Right ventricle myocardium inferior (tissue), 1 donor: ENCODE measurements at places on chromosomes 12 and 14. TPM values are rescaled to one million over a fixed set of nuclear protein-coding genes. Genes with fewer than 3 reads are reported as not detected.

OASL gene
- 0.08 TPM for total RNA-seq

GRCh38 chr12:6206327-6206726 is 6.1 kb downstream of the CD9 start:
- DNase-seq = no peak

DNA sequence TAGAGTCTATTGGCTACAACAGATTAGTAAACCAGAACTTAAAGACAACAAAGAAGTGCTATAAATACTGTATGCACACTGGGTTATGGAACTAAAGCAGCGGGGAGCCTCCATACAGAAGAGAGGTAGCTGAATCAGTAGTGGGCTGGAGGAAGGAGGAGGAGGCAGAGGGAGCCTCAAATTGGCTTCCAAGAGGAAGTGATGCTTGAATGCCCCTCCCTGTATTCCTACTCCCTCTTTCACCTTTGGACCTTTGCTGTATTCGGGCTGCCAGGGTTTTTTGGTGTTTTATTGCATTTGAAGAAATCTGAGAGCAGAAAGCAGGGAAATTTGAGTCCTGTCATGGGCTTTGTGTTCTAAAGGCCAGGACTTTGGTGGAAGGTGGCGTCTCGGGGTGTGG is 104.0 kb upstream of the PTPRB start:
- no peak for DNase-seq

BMAL2 gene
- 1.2 TPM for total RNA-seq

GRCh38 chr14:97462081-97462480 is 664.9 kb downstream of the VRK1 start:
- DNase-seq = no peak

DNA sequence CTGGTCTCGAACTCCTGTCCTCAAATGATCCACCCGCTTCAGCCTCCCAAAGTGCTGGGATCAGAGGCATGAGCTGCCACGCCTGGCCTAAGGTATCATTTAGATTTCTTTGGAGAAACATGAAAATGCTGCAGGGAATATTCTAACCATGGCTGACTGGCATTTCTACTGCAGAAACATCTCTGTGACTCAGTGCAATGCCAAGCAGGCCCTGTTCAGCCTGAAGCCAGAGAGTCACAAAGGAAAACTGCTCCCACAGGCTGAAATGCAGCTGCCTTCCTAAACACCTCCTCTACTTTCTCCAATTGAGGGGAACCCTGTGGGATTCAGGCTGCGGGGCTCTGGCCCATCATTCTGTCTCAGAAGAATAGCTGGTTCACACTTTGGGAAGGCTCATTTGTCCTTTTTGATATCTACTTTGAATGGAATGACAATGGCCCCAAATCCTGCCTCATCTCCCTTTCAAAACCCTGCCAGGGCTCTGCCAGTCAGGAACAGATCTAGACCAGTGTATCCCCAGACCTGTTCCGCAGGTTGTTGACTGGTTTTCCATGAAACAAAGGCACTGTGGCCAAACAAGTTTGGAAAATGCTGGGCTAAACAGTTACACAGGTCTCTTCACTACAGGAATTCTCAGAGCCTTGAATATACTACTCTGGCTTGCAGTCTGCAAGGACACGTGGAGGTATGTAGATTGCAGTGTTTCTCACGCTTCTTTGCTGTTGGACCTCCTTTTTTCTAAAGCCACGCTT is 7.8 kb downstream of the C12orf43 start:
- DNase-seq = no peak

DNA sequence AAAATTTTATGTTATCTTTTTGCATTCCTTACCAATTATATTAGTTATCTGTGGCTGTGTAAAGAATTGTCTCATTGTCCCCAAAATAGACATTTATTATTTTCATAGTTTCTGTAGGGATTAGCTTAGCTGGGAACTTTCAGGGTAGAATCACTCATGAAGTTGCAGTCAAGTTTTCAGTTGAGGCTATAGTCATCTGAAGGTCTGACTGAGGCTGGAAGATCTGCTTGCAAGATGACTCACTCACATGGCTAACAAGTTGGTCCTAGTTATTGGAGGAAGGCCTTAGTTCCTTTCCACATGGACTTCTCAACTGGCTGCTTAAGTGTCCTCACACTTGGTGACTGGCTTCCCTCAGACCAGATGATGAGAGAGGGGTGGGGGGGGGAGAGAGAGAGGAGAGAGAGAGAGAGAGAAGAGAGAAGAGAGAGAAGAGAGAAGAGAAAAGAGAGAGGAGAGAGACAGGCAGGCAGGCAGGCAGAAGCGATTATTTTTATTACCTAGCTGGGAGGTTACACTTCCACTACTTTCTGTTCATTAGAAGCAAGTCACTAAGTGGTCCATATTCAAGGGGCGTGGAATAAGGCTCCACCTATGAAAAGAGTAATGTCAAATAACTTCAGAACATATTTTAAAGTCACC is 6.4 kb downstream of the AP5M1 start:
- DNase-seq = no peak

DNA sequence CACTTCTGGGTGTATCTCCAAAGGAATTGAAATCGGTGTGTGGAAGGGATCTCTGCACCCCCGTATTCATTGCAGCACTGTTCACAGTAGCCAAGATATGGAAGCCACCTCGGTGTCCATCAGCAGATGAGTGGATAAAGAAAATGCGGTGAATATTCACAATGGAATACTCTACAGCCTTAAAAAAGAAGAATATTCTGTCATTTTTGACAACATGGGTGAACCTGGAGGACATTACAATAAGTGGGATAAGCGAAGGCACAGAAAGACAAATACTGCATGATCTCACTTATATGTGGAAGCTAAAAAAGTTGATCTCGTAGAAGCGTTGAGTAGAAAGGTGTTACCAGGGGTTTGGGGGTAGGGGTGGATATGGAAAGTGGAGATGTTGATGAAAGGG is 111.9 kb downstream of the BEGAIN start:
- DNase-seq = no peak

FOXM1 gene
- 1.2 TPM for total RNA-seq

KRT85 gene
- total RNA-seq = not detected

DNA sequence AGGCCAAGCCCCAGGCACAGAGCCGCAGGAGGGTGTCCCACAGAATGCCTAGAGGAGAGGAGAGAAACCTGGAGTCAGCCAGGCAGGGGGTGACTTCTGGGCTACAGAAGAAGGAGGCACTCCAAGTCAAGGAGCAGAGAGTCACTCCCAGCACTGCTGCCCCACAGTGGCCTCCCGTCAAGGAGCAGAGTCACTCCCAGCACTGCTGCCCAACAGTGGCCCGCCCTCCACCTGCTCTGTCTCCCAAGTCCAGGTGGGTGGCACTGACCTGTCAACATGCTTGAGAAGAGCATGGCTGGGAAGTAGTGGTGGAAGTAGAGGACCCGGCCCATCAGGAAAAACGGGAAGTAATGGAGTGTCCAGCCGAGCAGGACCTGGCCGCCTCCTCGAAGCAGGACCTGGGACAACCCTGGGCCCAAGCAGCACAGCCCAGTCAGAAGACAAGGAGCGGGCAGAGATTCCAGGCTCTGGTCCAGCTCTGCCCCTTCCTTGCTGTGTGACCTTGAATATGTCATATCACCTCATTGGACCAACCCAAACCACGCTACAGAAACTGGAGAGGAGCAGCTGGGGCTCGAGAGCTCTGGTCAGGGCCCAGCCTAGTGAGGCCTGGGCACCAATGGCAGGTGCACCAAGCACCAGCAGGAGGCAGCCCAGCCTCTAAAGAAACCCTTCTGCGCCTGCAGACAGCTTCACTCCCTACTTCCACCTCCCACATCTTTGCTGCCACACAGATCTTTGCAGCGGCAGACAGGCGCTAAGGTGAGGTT is 7.6 kb upstream of the NGB start:
- DNase-seq = no peak

OR6C2 gene
- not detected for total RNA-seq

FUT8 gene
- 15.7 TPM for total RNA-seq

GRCh38 chr12:123989168-123989567 is 16.2 kb downstream of the ZNF664 start:
- DNase-seq = no peak

DNA sequence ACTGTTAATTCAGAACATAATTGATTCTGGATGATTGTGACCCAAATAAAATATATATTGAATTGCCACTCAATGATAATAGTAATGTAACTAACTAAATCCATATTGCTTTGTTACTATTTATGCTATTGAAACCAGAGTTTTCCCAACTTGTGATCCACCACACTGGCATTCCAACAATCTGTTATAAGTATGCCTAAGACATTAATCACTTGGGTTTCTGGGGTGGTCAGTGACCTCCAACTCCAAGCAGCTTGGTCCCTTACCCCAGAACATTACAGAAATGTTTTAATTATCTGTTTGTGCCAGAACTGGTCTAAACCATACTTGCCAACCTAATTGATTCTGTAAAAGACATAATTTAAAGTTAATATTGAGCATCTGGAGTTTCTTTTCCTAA is 14.6 kb downstream of the CAPS2 start:
- no peak for DNase-seq

DNA sequence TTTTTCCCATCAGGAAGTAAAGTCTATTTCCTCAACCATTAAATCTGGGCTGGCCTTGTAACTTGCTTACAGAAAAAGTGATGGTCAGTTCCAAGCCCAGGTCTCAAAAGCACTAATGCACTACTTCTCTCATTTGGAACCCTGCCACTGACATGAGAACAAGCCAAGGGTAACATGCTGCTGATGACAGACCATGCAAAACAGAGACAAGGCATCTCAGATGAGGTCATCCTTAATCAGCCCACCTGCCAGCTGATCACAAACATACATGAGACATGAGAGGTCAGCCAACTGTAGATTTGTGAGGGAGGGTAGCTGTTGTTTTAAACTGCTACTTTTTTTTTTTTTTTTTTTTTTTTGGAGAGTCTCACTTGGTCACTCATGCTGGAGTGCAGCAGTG is 16.2 kb downstream of the TWF1 start:
- no peak for DNase-seq

GRCh38 chr14:55438066-55438683 is 2.2 kb downstream of the TBPL2 start:
- DNase-seq = no peak

DNA sequence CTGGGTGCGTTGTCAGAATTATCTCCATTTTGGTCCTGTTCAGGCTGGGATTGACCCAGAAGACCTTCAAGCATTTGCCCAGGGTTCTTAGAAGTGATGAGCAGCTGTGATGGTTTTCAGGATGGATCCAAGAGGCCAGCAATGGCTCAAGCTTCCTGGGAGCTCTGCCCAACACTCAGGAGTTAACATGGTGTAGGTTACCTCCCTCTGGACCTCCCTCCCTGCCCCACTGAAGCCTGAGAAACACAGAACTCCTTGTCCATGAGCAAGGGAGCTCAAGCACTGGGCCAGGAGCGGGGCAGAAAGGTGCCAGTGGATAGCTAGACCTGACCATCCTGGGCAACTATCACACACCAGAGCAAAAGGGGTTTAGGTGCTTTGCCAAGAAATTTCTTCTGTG is 148.4 kb upstream of the FKBP4 start:
- DNase-seq = no peak

DNA sequence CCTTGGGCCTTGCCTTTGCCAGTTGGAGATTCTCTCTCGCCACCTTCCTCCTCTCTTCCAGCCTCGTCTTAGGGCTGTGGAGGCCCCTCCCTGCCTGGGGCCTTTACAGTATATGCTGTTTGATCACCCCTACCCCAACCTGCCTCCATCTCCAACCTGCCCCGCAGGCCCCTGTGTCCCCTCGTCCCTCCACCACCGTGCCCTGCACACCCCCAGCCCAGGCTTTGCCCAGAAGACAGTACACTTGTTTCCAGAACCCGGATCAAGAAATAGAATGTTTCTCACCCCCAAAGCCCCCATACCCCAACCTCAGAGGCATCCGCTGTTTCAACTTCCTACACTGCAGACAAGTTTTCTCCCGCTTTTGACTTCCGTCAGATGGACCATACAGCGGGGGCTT is 202.3 kb upstream of the C14orf180 start:
- DNase-seq = peak; percentile 39

BRI3BP gene
- 4.1 TPM for total RNA-seq
